Activated naive CD4-positive, alpha-beta T cell treated with anti-CD3 and anti-CD28 coated beads for 36 hours (primary cell): ENCODE measurements at places on chromosomes 2 and 18.
A peak's percentile ranks its signal among the peaks of the same experiment; 100 is the strongest.

- no peak for DNase-seq
Observed at GRCh38 chr2:200730302-200730701, 81.4 kb upstream of the BZW1 start.

GRCh38 chr2:159807183-159808031 is 9.4 kb upstream of the CD302 start:
- DNase-seq: peak; percentile 43

DNA sequence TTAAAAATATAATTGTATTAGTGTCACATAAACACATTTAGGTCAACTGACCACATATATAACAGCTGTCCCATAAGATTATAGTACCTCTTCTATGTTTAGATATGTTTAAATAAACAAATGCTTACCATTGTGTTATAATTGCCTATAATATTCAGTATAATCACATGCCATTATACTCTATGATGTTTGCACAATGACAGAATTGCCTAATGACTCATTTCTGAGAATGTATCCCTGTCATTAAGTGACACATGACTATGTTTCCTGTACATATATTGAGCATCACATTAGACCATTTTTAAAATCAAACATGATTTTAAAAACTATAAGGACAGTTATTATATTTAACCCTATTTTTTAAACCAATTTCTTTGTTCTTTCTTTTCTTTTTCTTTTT is 89.8 kb downstream of the HS6ST1 start:
- no peak for DNase-seq

- DNase-seq: no peak
Observed at GRCh38 chr2:9640403-9641104, 9.8 kb upstream of the YWHAQ start.

GRCh38 chr2:26615336-26615859 is 25.8 kb downstream of the CIB4 start:
- DNase-seq: no peak

GRCh38 chr2:59529726-59530125 is 1023.7 kb downstream of the BCL11A start:
- no peak for DNase-seq

- no peak for DNase-seq
Observed at GRCh38 chr2:5111581-5111980, 580.6 kb upstream of the SOX11 start.

DNA sequence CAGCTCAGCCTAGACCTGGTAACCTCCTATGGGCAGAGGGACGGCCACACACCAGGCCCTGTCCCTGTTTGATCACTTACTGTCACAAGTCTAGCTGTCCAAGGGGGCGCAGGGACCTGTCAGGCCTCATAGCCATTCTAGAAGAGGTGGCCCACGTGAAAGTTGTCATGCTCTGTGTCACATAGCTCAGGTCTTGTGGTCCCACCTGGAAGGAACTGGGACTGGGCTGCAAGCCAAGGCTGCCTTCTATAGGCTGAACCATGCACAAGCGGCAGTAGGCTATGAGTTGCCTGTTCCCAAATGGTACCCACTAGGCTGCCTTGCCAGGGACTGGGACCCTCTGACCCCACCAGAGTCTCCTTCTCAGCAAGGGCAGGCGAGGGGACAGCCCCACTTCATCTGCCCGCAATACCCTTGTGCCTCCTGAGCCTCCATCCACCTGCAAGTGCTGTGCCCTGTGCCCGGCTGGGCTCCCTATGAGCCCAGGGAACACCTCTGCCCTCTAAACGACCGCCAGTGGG is 177.5 kb downstream of the ANAPC1 start:
- DNase-seq: peak; percentile 24

- peak; percentile 3 for DNase-seq
Observed at GRCh38 chr2:232338759-232339106, 39.8 kb upstream of the ALPP start.

DNA sequence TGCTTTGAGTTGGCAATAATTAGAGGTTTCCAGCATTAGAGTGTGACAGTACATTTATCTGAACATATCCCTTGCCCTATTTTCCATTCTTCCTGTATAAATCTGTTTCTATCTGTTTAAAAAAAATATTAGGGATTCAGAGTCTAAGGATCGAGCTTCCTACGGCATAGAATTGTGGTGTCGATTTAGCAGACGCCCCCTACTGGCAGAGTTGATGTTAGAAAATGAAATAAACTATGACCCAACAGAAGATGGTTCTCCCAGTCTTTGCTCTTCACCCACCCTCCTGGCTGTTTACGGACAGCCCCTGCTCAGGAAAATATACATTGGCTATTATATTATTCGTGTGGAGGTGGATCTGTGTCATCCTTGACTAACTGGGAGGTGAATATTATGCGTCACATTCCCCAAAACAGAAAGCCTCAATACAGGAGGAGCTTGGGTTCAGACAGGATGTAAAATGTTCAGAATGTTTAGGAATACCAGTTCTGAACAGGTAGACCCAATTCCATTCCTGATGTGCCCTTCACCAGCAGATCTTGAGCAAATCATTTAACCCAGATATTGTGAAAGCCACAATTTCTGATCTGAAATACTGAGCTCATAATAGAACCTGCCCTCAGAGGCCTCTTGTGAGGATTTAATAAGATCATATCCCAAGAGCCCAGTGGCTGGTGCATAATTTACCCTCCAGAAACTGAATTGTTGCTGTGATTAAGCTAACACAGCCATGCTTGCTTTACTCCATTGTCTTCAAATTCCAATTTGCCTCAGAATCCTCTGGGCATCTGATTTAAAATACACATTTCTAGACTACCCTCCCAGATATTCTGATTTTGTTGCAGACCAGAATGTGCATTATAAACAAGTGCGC is 10.8 kb upstream of the ERMN start:
- DNase-seq: peak; percentile 68

DNA sequence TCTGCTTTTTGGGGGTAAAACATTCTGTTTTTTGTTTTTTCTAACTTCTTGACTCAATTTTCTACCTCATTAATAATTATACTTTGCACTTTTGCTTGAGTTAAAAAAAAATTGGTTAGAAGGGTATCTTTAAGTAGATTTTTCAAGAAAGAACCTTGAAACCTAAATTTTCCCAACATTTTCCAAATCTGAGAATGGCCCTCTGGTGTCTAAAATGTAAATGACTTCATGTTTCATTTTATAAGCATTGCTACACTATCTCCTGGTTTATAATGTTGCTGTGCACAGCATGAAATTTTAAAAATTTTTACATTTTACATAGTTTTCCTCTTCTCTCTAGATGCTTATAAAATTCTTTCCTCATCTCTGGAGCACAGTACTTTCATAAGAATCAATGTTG is 14.2 kb downstream of the EIF2AK2 start:
- no peak for DNase-seq

DNA sequence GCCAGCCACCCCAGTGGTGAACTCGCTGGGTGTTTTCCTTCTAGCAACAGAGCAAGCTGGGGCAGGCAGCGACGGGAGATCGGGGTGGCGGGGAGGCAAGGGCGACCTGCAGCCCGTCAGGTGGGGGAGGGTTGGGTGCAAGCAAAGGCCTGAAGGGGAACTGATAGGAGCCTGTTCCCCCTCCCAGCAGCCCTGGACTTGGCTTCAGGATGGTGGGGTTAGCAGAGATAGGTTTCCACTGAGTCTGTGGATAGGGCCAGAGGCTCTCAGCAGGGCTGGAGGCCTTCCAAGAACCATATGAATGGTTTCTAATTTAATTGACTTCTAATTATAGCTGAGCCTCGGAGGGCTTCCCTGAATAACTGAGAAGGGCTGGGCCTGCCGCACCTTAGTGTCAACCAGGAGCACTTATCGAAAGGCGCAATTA is 55.3 kb downstream of the EDAR start:
- DNase-seq: no peak

- DNase-seq: no peak
Observed at GRCh38 chr18:24060644-24061043, 46.1 kb downstream of the TTC39C start.

DNA sequence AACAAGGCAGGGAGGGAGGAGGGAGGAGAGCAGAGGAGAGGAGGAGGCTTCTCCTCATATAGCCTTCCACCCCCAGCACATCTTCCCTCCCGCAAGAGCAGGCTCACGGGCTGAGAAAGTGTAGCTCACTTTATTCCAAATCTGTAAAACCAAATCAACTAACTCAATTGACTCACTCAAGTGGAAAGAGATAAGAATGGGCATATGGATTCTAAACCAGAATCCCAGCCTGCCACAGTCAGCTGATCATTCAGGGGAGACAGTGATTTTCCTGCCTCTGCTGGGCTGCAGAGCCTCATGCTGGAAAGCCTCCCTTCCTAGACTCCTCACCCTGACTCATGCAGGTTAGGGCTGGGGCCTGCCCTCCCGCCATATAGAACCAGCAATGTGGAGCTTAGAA is 4.2 kb upstream of the TWSG1 start:
- no peak for DNase-seq

- DNase-seq: no peak
Observed at GRCh38 chr18:60981682-60982328, 351.4 kb upstream of the CDH20 start.

GRCh38 chr18:35463050-35463449 is 34.7 kb downstream of the INO80C start:
- DNase-seq: no peak

GRCh38 chr2:68059784-68060525 is 2.8 kb downstream of the C1D start:
- no peak for DNase-seq

- no peak for DNase-seq
Observed at GRCh38 chr18:34918856-34919255, 122.4 kb upstream of the MAPRE2 start.

- no peak for DNase-seq
Observed at GRCh38 chr2:171226461-171226860, 65.8 kb upstream of the TLK1 start.

GRCh38 chr2:197804758-197805714 is 643 bp downstream of the PLCL1 start:
- DNase-seq: peak; percentile 38

- DNase-seq: no peak
Observed at GRCh38 chr2:164412831-164413230, 208.5 kb downstream of the GRB14 start.

DNA sequence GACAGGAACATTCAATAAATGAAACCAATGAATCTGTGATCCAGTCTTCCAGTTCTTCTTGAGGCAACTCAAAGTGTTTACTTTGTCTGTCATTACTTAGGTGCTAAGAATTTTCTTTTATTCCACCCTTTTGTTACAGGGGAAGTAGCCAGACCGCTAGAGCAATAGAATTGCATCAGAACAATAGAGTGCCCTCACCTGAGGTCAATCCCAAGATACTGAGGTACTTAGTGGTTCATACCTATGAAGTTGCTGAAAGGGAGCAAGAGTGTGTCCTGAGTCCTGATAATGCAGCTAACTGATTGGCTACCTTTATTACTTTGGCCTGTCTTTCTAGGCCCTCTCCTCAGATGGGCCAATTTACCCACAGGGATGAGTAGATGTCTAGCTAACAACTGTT is 359.4 kb upstream of the KCNH7 start:
- DNase-seq: no peak

DNA sequence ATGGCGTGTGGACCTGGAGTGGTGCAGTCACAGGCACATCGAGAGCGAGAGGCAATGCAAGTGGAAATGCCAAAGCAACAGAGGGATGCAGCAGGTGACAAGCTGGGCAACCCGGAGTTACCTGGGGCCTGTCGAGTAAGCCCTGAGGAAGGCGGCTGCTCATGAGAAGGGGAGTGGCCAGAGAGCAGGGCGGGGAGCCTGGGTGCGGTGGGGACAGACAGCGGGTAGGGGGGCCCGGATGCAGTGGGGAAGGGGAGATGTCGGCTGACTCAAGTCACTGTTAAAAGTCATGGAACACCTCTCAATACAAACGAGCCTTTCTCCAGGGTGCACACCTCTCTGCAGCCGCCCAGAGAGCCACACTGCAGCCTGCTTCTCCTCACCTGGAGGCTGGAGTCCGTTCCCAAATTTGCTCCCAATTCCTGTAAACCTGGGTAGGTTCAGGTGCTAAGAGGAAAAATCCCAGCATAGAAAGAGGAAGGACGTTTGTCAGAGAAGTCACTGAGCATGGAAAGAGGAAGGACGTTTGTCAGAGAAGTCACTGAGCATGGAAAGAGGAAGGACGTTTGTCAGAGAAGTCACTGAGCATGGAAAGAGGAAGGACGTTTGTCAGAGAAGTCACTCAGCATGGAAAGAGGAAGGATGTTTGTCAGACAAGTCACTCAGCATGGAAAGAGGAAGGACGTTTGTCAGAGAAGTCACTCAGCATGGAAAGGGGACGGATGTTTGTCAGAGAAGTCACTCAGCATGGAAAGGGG is 71.7 kb upstream of the TWIST2 start:
- DNase-seq: no peak

- DNase-seq: no peak
Observed at GRCh38 chr2:237118025-237118424, 32.3 kb downstream of the COPS8 start.

- peak; percentile 70 for DNase-seq
Observed at GRCh38 chr2:217510771-217511291, 492.0 kb downstream of the TNS1 start.

- no peak for DNase-seq
Observed at GRCh38 chr2:105629634-105630033, 115.1 kb upstream of the NCK2 start.

- DNase-seq: no peak
Observed at GRCh38 chr2:233015019-233015645, 2.1 kb upstream of the NGEF start.

DNA sequence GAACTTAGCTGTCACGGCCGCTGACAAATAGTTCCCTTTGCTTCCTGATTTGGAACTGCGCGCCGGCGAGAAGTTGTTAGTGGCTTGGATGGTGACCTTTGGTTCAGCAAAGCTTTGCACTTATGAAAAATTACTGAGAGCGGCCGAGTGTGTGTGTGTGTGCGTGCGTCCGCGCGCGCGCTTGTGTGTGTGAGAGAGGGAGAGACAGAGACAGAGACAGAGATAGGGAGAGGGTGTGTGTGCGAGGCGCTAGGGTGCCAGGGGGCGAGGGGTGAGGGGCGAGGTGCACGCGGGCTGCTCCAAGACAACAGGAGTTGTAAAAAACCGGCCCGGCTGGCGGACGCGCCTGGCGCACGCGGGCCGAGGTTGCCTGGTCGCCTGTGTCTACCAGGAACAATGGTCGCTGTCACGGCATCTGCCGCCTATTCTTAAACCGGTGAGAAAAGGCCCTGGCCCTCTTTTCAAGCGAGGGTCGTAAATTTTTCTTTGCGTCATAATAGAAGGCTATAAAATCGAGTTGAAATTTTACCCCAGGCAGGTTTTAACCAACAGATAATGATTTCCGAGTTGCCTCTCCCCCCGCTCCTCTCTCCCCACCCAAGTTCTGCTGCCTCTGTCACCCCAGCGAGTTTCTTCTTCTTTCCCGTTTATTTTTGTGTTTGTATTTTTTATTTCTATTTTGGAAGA is 535 bp downstream of the HOXD3 start:
- DNase-seq: no peak

- DNase-seq: no peak
Observed at GRCh38 chr2:168165985-168166901, 81.2 kb downstream of the STK39 start.

- DNase-seq: no peak
Observed at GRCh38 chr2:229857634-229858033, 64.2 kb downstream of the TRIP12 start.

GRCh38 chr2:158575051-158575635 is 118.4 kb downstream of the PKP4 start:
- no peak for DNase-seq

- no peak for DNase-seq
Observed at GRCh38 chr2:72914589-72915319, 2.6 kb upstream of the EMX1 start.
